ENCODE measurements at places on chromosomes 6 and 20.

DNA sequence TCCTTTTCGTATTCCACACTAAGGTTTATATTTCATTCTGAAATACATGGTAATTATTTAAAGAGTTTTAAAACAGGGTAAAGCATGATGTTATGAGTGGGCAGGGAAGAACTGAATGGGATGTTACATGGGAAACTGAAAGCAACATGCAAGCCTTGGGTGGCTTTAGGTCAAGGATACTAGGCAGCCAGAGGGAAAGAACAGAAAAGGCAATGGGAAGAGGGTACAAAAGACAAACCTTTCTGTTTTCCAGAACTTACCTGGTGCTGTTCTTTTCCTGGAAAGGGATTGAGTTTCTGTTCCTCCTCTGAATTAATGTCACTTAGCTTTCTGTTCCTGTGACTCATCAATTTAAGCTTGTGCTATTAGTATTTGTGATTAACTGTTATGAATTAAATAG lies 71.2 kb upstream of the SMIM8 start:
- no peak for DNase-seq

DNA sequence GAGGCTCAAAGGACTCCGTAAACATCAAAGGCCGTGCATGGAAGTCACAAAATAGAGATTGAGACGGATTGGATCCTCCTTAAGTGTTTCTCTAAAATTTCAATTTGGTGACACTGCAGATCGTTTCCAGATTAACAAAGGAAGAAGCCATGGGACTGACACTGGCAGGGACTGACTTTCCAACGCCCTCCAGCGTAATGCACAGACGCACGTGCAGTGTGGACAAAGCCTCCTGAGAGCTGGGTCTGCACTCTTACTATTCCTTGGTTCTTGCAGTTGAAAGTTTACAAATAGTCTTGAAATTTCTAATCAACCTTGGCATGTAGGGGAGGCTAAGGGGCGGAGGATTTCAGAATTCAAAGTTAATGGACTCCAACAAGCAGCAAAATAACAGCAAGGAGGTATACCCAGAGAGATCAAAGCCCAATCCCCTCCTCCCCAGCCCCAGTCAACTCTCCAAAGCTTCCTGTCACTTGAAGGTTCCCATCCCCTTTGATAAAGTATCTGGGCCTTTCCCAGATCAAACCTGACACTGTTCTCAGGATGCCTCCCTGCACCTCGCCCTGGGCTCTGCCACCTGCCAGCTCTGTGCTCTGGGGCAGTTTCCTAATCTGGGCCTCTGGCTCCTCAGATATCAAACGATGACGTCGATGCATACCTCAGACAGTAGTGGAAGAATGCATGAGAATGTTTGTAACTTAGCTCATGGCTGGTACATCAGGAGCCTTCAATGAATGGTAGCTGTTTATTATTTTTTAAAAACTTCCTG lies 106.5 kb upstream of the TRAF3IP2 start:
- peak; percentile 58 for DNase-seq

DNA sequence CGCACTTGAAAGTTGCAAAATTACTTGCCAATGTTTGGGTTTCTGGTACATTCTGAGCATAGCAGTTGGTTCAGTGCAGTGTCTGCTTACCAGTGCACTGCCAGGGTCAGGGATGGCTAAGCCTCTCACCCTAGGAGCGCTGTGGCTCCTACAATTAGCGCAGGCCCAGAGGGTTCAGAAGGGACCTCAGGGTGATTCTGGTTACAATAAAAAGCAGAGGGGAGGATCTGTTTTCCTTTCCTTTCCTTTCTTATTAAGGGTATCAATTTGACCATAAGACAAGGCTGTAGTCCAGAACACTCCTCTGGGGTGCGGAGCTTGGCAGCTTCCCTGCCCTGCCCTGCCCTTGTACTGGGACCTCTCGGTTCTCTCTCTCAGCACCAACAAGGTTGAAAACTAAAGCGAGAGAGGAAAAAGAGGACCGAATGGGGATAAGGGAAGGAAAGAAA lies 2.6 kb downstream of the MAFB start:
- no peak for DNase-seq

DNA sequence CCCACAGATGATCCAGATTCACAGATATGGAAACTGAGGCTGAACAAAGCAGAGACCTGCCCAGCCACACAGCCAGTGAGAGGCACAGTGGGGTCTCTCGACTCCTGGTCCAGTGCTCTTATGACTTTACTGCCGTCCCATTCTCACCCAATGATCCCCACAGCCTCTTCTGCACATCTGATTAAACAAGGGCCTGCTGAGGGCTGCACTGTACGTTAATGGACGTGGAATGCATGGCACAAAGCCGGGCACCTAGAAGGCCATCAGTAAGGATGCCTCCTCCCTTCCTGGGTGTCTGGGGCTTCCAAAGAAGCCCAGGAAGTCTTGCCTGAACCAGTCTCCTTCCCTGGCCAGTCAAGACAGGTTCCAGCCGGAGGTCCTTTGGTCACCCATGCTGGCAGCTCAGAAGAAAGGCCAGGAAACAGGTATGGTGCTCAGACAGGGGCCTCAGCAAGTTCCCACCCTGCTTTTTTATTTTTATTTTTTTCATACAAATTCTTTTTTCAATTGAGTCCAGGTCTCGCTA lies 3.8 kb downstream of the TFEB start:
- no peak for DNase-seq

GRCh38 chr6:111468329-111469012 lies 14.5 kb downstream of the REV3L start:
- DNase-seq, result no peak

GRCh38 chr20:52918311-52918710 lies 53.8 kb upstream of the TSHZ2 start:
- DNase-seq, result no peak

GRCh38 chr20:44211177-44212039 lies 837 bp upstream of the OSER1 start:
- no peak for DNase-seq

DNA sequence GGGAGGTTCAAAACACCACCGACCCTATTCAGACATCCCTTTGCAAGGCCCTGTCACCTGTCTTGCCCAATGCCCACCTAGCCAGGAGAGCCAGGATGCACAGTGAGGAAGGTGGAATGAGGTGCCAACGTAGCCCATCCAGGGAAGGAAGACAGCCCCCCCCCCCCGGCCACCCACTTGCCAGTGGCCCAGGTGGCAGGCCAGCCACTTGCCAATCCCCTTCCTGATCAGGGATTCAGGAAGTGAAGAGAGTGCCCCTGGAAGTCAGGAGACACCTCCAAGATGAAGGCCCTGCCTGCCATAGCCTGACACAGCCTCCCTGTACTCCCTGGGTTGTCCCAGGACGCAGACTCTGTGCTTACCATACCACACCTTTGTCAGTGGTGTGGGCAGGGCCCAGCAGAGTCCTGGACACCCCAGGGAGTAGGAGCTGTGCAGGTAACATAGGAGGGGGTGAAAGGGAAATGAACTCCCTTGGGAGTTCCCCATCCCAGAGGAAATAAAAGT lies 54.7 kb downstream of the MRPL14 start:
- no peak for DNase-seq

Data from non-pigmented ciliary epithelial cell (primary cell).